ENCODE measurements at places on chromosomes 11 and 22. TPM values are rescaled to one million over a fixed set of nuclear protein-coding genes. Genes with fewer than 3 reads are reported as not detected.

Gene NPTXR
- total RNA-seq = 2.0 TPM

Gene DUSP8
- total RNA-seq = 2.3 TPM

Gene HEPN1
- not detected for total RNA-seq

Gene FXYD2
- total RNA-seq = 0.34 TPM

Gene TRIM51
- total RNA-seq = not detected

Gene CAPN5
- 2.4 TPM for total RNA-seq

Gene PANX1
- total RNA-seq = 20.3 TPM

Gene SMTNL1
- not detected for total RNA-seq

Gene KCNQ1OT1
- 6.8 TPM for total RNA-seq

Gene CRYBA4
- not detected for total RNA-seq

Gene THY1
- total RNA-seq = 14.5 TPM

Gene ST14
- 113 TPM for total RNA-seq

Gene NLRP6
- 0.19 TPM for total RNA-seq

Gene ZNF202
- 8.4 TPM for total RNA-seq

Gene IL18
- total RNA-seq = 27.7 TPM

Gene BLID
- not detected for total RNA-seq

Gene APOA4
- total RNA-seq = not detected

Gene NAALAD2
- 3.2 TPM for total RNA-seq

Gene MMP13
- not detected for total RNA-seq

Gene DRD4
- not detected for total RNA-seq

Gene RIMBP3C
- under 0.01 TPM for total RNA-seq

Gene SLN
- total RNA-seq = not detected

Gene CABP7
- total RNA-seq = not detected

Gene MAFF
- total RNA-seq = 42.2 TPM

Gene MS4A4A
- 184 TPM for total RNA-seq

Gene SLC22A25
- not detected for total RNA-seq

Gene B3GAT1
- total RNA-seq = not detected

Gene KDM4E
- total RNA-seq = not detected

Gene CLTCL1
- total RNA-seq = 7.3 TPM

Gene TRIM29
- total RNA-seq = 2.2 TPM

Gene UCP3
- total RNA-seq = 0.82 TPM

Gene DGAT2
- total RNA-seq = 829 TPM

Gene RFPL2
- 0.68 TPM for total RNA-seq

Gene TRIM49
- not detected for total RNA-seq

Gene CARD10
- total RNA-seq = 1.9 TPM

Gene TBCEL
- 26.0 TPM for total RNA-seq

Gene PYGM
- total RNA-seq = 2.2 TPM

Gene JHY
- total RNA-seq = 12.1 TPM
